ENCODE measurements at places on chromosomes 2 and 18. TPM values are rescaled to one million over a fixed set of nuclear protein-coding genes. Genes with fewer than 3 reads are reported as not detected.

CABYR gene
- total RNA-seq = 0.75 TPM

SPATA3 gene
- not detected for total RNA-seq

MAL gene
- total RNA-seq = 101 TPM

PDIA6 gene
- total RNA-seq = 25.5 TPM

RAB10 gene
- 13.5 TPM for total RNA-seq

SP100 gene
- 243 TPM for total RNA-seq

Measured in CD4-positive, alpha-beta T cell (primary cell).